ENCODE measurements at places on chromosomes 12 and 14. TPM values are rescaled to one million over a fixed set of nuclear protein-coding genes. Genes with fewer than 3 reads are reported as not detected.

OR6C2 gene
- total RNA-seq = not detected

BEST3 gene
- total RNA-seq = 0.12 TPM

ENDOU gene
- total RNA-seq = under 0.01 TPM

C1R gene
- total RNA-seq = 27.1 TPM

GLT1D1 gene
- total RNA-seq = not detected

TSPAN9 gene
- total RNA-seq = 24.6 TPM

ESPL1 gene
- total RNA-seq = 4.2 TPM

ABCD2 gene
- 0.33 TPM for total RNA-seq

GZMB gene
- not detected for total RNA-seq
